Stimulated activated CD4-positive, alpha-beta T cell treated with anti-CD3 and anti-CD28 coated beads, TNF-alpha, amount 100 ng/mL, for 48 hours (primary cell): ENCODE measurements at places on chromosomes 1 and 21.

GRCh38 chr21:29320031-29320430, 21.3 kb downstream of the BACH1 start:
- no peak for DNase-seq

- no peak for DNase-seq
These were observed 25.7 kb downstream of the MAPKAPK2 start for GRCh38 chr1:206710460-206710823.

GRCh38 chr1:15172405-15173259, 19.1 kb downstream of the TMEM51 start:
- no peak for DNase-seq

DNA sequence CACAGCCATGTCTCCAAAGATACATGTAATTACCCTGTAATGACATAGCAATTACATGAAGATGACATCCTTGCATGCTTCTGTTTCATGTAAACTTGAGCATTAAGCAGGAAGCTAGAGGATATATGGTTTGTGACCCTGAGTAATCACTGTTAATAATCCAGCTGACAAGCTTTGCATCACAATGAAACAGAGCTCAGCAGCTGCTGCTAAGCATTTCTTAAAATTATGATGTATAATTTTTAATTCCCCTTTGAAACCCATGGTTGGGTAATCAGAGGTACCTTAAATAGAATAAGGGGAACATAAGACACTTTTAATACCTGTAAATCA, 293.5 kb downstream of the NTNG1 start:
- no peak for DNase-seq

DNA sequence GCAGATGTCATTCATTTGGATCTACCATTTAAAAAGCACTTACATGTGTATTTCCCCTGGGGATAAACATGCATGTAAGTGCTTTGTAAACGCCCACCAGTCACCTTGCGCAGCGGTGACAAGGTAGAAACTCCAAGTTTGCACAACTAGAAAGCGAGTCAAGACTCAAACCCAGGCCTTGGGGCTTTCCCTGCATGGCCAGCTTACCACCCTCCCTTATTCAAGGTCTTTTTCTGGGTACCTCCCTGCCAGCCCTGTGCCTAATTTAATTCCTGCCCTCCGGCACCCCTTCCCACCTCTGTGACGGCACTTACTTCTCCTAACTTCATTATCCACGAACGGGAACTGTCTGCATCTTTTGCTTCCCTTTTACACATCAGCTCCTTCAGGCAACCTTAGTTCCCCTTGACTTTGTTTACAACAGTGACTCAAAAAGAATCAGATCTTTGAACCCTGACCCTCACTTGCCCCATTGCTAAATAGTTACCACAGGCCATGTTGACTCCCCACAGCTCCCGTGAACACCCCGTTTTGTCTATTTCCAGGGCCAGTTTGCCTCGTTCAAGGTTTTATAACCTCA, 138.3 kb upstream of the ETS2 start:
- no peak for DNase-seq
